ENCODE measurements at places on chromosomes 2 and 18.
A peak's percentile ranks its signal among the peaks of the same experiment; 100 is the strongest.

GRCh38 chr2:158184556-158185343 lies 83.1 kb downstream of the UPP2 start:
- DNase-seq = no peak

- no peak for DNase-seq
Measured at GRCh38 chr2:56287508-56287907, 103.7 kb downstream of the CCDC85A start.

GRCh38 chr2:226409134-226409533 lies 390.5 kb downstream of the IRS1 start:
- no peak for DNase-seq

DNA sequence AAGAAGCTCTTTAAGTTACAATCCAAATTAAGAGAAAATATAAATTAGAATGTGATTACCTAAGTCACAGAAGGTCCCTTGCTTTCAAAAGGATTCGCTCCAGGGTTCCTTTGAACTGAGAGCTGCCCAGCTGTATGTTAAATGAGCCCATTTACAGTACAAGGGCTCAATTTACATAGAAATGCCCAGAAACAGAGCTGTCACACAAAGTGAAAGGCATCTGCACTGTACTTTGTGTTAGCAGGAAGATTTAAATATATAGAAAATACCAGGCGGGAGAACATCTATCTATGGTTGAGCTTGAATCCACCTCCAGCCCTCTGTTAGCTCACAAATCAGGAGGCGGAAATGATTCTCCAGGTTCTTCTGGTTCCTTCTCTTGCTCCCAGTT lies 272.9 kb downstream of the PAX3 start:
- DNase-seq = no peak

DNA sequence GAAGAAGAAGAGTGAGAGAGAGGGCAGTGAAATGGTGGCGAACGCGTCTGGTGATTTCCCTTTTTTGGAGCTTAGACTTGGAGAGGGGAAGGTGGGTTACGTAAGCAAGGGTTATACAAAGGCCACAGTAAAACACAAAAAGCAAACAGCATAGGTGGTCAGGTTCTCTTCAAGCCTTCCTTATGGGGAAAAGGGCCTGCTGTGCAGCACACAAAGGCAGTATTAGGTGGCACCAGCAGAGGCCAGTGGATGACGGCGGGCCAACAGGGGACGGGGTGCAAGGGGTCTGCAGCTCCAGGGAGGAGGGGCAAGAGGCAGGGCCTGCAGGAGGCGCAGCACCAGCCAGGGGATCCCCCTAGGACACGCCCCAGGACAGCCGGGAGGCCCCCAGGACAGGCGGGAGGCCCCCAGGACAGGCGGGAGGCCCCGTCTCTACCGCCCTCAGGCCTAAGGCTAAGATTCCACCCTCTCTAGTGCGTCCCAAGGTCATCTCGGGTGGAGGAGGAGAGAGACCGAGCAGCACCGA lies 32.6 kb upstream of the NPC1 start:
- peak; percentile 29 for DNase-seq

DNA sequence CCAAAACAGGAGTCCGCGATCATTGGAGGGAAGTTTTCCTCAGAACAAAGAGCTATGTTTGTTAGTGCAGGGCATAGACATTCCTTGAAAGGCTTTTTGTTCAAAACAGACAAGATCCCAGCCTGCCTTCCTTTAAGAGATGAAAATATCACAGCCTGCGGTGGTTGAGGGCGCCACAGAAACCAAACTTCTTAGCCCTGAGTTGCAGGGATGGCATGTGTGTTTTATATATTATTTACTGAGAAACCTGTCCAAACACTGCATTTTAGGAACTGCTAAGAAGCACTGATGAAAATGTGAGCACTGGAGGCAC lies 57.5 kb upstream of the TMEM178A start:
- DNase-seq = no peak

DNA sequence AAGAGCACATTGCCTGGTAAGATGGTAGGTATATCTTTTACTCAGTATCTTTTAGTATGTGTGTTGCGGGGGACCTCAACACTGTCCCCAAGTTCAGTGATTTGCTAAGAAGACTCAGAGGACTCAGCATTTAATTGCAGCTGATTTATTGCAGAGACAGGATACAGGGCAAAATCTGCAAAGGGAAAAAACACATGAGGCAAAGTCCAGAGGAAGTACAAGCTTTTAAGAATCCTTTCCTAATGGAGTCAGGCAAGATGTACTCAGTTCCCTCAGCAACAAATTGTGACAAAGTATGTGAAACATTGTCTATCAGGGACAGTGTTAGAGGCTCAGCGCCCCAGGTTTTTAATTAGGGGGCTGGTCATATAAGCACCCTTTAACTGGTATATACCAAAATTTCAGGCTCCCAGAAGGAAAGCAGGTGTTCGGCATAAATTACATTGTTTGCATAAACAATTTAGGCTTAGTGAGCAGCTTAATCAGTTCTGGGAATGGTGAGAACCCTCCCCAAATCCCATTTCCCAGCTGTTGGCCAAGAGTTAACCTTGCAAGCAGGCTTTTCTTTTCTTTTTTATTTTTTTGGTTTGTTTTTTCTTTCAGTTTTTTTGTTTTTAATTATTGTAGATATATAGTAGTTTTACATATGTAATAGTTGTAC lies 41.7 kb downstream of the RAB3GAP1 start:
- no peak for DNase-seq

GRCh38 chr2:180743401-180743800 lies 237.0 kb upstream of the UBE2E3 start:
- DNase-seq = no peak

DNA sequence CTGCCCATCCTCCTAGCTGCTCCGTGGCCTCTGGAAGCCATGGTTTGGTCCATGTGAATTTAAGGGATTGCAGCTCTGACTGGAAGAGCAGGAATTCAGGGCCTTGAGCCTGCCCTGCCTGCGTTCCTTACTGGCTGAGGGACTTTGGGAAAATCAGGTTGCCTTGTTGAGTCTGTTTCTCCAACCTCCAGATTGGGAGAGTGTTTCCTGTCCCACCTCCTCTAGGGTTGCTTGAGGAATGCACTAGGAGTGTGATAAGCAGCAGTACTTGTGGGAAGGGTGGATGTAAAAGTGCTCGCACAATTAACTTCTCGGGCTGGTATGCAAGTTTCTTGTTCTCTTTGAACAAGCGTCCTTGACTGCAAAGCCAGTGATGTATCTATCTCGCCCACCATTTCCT lies 84.4 kb upstream of the YWHAQ start:
- no peak for DNase-seq

- no peak for DNase-seq
Measured at GRCh38 chr2:96143848-96144480, 1.3 kb downstream of the DUSP2 start.

- no peak for DNase-seq
Measured at GRCh38 chr18:69455125-69455524, 54.4 kb downstream of the DOK6 start.

- DNase-seq = no peak
Measured at GRCh38 chr2:239551206-239551605, 150.4 kb upstream of the HDAC4 start.

DNA sequence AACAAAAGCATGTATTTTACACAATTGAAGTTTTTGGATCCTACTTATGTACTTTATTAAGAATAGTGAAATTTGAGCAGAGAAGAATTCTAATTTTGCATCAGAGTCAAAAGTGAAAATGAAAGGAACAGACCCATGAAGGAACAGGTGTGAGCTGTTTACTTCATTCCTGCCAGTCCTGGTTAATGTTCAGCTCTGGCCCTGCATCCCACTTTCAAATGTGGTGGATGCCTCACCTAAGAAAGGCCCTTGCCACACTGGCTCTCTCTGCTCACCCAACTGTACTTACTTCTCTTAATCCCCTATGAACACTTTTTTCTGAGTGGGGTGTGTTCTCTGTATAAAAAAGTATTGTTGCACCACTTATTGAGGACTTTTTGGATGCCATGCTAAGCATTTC lies 22.2 kb downstream of the FAM110C start:
- DNase-seq = no peak
